CD4-positive, alpha-beta T cell treated with Interleukin-15 for 4 hours (primary cell): ENCODE measurements at places on chromosomes 1 and 21.

DNA sequence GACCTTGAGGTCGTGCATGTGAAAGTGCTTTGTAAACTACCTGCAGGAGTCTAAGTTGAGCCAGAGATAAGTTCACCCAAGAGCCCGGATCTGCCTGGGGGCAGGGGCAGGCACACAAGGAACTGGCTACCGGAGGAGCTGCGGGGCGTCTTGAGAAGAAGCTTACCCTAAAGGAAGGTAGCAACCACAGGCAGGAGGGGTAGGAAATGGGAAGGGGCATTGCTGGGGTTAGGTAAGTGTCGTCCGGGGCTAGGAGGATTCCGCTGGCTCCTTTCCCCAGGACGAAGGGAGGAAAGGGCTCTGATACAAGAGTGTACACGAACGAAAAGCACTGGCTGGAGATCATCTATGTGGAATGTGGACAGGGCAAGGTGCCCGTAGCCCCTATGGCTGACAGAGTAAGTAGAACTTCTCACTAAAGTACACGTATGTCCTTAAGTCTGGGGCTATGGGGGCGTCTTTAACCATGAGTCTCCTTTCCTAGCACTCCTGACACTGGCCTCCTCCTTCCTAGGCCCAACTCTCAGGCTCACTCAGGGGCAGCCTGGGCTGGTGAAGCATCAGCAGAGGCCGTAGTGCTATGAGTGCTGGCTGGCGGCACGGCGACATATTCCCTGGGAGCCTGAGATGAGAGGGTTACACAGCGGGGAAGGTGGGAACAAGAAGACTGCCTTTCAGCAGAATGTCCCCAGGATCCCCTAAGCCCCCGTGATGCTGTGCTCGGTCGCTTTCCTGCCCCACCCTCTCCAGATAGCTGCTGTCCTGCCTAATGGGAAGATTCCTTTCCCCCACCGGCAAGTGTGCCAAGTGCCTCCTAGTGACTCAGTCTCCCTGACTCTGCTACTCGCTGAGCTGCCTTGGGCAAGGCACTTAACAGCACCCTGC is 9.1 kb upstream of the GALNT2 start:
- no peak for DNase-seq

DNA sequence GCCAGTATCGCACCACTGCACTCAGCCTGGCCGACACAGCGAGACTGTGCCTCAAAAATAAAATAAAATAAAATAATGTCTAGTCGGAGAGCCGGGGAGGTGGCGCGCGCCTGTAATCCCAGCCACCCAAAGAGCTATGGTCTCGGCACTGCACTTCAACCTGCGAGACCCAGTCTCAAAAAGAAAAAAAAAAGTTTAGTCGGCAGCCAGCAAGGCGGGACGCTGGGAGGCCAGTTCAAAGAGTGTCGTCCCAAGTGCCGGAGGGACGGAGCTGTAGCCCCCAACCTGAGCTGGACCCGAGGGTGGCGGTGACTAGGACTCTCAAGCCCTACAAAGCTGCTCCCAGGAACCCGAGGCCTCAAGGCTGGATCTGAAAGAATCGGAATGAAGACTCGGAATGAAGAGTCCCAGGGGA is 632 bp upstream of the FALEC start:
- DNase-seq = no peak

DNA sequence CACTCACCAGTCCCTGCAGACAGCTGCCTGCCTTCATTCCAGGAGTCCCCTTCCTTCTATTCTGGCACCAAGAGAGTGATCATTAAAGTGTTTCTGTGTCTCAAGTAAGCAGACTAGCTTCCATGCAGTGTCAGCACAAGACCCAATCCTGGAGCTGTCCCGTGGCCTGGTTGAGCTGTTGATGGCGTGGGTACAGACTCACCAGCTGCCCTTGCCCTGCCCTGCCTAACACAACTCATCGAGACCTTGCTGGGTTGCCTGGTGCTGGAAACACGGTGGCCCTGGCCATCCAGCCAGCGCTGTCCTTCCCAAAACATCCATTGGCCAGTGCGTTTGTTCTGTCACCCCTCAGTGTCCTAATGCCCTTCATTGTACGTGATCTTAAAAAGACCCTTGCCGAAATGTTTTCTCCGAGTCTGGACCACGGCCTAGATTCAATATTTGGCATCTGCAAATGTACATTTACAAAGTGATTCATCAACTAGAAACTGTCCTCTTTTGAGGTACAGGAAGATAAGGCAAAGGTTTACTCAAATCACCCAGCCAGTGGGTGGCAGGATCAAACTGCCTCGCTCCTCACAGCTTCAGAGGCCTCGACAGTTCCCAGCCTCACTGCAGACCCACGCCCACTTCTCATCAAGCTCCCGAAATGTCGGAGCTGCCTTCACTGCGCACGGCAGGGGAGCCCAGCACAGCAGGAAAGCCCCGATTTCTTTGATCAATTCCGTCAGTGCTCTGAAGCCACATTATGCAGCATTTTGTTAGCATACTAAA is 494.2 kb downstream of the KIF26B start:
- DNase-seq = no peak

DNA sequence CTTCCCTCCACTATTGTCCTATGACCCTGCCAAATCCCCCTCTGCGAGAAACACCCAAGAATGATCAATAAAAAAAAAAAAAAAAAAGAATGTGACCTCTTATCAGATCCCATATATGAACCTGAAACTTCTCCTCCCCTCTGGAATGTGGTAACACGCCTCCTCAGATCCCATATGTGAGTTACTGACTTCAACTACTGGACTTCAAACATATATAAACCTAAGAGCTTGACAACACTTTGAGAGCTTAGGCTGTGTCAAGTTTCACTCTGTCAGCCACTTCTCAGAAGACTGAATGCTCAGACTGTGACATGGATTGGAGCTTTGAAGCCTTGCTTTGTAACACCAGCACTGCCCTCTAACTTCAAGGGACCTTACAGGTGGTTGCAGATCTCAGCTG is 148.4 kb downstream of the COP1 start:
- no peak for DNase-seq

DNA sequence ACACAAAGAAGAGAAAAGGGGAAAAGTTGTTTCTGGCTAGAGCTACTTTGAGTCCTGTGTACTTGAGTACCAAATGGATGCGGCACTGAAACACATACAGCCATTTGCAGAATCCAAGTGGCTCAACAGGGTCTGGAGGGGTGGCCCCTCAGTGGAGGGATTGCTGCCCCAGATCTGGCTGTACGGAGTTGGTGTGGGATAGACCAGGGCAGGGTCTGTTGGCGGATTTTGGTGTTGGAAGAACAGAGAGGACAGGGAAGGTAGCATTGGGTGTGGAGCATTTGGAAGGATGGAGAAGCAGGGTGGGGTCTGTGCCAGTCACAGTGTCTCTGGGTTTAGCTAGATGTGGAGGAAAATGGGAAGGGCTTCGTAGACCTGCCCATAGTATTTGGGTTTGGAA is 220.5 kb downstream of the CAMTA1 start:
- no peak for DNase-seq

GRCh38 chr1:1678581-1679380 is 13.8 kb downstream of the SLC35E2B start:
- DNase-seq = peak; percentile 44

DNA sequence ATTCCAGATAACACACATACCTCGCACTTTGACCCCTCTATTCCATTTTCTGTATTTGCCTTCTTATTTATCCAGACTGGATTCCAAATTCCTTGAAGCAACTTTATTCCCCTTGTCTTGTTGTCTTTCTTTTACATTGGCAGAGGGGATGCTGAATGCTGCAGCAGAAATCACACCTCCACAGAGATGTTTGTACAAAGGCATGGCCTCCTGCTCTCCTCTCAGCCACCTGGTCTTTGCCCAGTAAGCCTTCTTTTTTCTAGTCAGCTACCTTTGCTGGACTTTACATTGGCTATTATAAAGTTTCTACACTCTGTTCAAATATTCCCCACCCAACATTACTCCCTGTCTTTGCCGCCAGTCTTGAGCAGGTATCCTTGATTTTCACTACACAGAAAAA is 75.1 kb downstream of the LAMC1 start:
- DNase-seq = no peak

- DNase-seq = no peak
Observed at GRCh38 chr1:88029899-88030298, 654.2 kb upstream of the PKN2 start.

DNA sequence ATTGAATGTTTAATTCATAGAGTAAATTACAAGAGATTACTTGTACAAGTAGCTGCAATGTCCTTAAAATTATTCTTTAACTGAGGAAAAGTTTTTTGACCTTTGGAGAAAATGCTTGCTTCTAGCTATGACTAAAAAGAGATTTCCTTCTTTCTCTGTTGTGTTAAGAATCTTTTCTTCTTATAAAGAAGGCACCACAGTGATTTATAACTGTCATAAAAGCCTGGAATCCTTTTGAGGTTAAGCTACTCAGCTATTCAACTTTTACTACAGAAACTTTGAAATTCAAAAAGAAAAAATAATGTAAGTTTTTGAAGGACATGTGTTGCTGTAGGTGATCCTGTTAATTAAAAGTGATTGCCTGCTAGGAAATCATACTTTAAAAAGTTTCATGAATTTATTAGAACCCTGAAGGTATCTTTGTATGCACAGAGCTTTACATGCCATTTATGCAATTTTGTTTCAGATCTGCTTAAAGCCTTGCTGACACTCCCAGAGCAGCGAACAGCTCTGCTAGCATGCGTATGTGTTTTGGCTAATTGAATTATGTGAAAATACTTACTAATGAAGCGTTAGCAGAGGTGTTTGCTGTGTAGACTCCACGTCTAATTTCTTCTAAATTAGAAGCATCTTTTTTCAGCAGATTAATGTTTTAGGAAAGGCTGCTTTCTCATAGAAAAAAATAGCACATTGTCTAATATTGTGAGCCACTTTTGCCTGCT is 94.7 kb upstream of the SMYD2 start:
- no peak for DNase-seq

DNA sequence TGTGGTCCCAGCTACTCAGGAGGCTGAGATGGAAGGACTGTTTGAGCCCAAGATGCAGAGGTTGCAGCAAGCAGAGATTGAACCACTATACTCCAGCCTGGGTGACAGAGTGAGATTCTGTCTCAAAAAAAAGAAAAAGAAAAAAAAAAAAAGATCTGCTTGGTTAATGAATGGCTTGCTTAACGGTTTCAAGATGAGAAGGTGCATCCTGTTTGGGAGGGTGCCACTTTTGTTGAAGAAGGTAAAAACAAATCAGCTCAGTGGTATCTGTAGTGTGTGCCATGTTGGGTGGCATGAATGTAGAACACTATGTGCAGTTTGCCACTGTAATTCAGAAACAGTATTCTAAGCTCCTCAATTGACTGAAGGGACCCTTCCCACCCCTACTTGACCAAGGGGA is 94.9 kb upstream of the ETV3 start:
- DNase-seq = no peak

DNA sequence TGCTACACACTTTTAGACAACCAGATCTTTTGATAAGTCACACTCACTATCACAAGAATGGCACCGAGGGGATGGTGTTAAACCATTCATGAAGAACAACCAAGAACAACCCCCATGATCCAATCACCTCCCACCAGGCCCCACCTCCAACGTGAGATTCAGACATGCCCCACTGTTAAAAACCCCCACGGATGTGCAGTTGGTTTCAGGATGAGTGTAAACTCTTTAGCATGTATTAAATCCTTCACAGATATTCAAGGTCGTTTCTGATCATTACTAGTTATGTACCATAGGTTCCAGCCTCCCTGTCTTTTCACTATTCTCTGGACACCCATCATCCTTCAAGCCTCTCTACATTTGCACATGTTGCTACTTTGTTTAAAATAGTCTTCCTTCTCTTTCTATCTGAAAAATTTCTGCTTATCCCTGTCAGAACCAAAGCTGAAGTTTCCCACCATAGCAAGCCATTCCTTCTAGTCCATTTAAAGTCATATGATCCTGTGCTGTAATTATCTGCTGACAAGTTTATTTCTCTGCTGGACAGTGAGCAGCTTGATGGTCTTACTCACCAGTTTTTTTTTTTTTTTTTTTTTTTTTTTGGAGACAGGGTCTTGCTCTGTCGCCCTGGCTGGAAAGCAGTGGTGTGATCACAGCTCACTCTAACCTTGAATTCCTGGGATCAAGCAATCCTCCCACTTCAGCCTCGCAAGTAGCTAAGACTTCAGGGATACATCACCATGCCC is 36.8 kb downstream of the MAP10 start:
- DNase-seq = no peak

DNA sequence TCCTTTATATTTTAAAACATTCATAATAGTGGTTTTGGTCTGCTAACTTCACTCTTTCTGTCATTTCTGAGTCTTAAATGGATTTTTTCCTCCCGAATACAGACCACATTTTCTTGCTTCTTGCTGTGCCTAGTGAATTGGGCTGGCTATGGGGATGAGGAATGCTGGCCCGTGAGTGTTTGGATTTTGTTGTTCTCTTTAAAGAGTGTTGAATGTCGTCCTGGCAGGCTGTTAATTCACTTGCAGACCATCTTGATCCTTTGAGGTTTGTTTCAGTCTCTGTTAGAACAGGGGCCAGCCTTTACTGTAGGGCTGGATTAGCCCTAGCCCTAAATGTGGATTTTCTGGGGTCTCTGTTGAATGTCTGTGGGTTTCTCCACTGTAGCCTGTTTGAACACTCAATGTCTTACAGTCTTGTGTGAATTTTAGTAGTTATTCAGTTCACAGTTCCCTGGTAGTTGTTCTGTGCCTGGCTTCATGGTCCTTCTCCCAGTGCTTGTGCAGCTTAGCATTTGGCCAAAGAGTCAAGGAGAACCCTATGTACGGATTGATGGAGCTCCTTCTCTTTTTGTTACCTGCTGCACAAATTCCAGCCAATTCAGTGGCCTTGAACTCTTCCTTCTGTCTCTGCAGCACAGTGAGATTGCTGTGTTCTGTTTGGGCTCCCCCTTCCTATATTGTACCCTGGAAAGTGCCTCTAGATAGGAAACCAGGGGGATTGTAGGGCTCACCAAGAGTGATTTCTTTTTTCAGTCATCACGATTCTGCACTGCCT is 95.7 kb downstream of the DYRK1A start:
- no peak for DNase-seq
